Omental fat pad (tissue), 4 donors: ENCODE measurements at places on chromosomes 1 and 21.

GRCh38 chr1:207214453-207214852 lies 107.0 kb upstream of the CD55 start:
- DNase-seq, result no peak

DNA sequence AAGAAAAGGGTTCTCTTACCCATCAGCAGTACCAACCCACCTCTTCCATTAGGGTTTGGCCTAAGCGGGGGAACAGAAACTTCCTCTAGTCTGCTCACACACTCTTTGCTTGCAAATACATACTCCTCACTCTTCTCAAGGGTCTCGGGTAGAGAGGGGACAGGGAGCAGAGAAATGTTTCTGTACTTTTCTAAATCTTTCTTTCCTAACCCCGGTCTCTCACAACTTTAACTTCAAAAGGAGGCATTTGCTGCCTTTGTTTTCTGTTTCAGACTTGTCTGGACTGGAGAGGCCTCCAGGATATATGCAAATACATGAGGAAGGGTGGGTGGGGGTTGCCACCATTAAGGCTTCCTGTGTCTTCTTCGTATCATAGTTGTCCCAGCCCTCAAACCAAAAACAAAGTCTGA lies 10.5 kb upstream of the LAX1 start:
- no peak for DNase-seq

DNA sequence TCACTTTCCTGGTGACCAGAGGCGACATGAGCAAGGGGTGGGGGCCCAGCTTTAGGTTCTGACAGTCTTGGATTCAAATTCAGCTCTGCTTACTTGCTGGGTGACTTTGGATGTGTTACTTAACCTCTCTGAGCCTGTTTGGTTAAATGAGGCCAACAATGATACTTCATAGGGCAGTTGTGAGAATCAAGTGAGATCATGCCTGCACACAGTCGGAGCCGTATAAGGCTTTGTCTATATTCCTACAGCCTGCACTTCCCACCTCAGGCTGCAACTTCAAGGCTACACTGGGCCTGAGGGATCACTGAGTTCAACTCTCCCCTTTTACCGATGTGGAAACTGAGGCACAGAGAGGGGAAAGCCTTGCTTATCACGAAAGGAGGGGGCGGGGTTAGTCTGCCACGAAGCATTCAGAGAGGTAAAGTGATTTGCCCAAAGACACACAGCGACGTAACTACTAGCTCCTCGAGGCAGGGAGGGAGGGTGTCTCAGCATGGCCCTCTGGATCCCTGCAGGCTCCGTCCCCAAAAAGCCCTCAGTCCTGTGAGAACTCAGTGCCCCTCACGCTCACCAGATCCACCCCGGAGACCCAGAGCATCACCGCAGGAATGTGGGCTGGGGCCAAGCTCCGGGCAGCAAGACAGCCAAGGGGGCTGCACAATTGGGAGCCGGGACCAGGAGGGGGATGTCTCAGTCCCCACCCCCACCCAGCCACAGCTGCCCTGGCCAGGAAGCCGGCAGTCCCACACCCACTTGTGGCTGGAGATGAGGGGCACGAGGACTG lies 25.0 kb downstream of the SDC3 start:
- no peak for DNase-seq

DNA sequence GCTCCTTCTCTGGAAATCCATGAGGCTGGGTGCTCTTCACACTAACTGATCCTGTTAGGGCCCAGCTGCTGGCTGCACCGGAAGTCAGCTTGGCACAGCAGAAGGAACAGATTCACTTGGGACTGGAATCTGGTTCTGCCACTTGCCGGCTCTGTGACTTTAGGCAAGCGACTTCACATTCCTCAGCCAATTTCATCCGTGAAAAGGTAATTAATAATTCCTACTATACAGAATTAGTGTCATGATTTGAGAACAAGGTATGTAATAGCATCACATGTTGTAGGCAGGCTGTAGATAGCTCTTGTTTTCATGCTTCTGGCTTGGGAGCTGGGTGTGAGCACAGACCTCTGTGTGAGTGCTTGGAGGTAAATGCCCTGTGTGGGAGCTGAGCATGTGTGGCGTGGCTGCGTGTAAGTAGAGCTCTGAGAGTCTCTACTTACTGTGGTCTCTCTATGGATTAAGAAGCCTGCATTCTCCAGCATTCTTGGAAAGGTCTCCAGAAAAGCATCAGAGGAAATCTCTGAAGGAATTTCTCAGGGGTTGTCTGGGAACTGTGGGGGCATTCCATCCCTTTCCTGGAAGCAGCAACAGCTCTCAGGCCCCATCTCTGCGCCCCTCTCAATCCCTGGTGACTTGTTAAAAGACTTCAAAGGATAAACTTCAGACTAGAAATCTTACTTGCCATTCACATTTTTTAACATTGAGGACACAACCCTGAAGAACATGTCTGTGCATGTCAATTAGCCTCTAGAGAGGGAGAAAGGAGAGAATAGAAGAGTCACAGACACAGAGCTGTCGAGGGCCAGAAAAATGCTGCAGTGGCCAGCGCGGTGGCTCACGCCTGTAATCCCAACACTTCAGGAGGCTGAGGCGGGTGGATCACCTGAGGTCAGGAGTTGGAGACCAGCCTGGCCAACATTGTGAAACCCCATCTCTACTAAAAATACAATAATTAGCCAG lies 47.7 kb upstream of the PPM1J start:
- DNase-seq, result no peak

DNA sequence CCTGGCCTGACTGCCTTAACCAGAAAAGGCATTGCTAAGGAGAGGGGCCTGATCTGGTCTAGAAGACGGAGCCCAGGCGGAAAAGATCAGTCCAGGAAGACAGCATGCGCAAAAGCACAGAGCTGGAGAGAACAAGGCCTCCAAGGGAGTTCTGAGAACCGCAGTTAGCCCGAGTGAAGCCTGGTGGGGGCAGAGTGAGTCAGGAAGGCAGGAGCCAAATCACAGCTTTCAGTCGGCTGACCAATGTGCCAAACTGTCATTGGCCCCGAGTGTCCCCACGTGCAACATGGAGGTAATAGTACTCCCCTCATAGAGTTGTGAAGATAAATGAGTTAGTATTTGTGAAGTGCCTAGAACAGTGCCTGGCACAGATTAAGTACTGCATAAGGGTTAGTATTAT lies 1.2 kb upstream of the TSPAN2 start:
- no peak for DNase-seq

DNA sequence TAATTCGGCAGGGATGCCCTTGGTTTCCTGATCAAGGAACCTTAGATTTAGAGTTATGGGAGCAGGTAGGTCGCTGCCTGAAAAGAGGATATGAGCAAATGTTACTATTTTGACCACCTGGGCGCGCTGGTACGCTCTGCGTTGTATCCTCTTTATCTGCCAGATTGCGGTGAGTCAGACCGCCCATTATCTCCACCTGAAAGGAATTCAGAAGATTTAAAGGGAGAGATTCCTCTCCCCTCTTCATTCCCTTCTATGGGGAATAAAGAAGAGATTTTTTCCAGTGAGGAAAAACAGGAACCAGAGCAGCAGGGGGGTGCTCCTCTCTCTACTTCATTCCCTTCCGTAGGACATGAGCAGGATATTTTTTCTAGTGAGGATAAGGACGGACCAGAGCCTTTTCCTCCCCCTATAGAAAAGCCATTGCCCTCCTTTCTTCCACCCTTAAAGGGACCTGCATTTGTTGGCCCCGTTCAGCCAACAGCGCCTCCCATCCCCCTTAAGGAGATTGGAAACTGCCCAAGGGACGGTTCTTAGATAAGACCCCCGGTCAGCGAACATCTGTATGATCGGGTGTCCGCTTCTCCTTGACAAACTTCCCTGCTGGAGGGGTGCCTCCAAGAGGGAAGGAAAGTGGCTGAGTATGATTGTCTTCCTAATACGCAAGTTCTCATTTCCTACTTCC lies 34.1 kb downstream of the CLCA1 start:
- DNase-seq, result no peak
